ENCODE measurements at places on chromosomes 12 and 14. TPM values are rescaled to one million over a fixed set of nuclear protein-coding genes. Genes with fewer than 3 reads are reported as not detected.

PPP4R4 gene
- 6.7 TPM for total RNA-seq

NOVA1 gene
- total RNA-seq: 0.16 TPM

RPS6KA5 gene
- total RNA-seq: 35.4 TPM

RPS6KL1 gene
- 1.9 TPM for total RNA-seq

KLHDC2 gene
- 79.2 TPM for total RNA-seq

CCDC175 gene
- total RNA-seq: 0.39 TPM

SLIRP gene
- total RNA-seq: 43.9 TPM

NTS gene
- not detected for total RNA-seq

MFAP5 gene
- total RNA-seq: not detected

OR6C2 gene
- total RNA-seq: not detected

PROX2 gene
- total RNA-seq: not detected

OR6C75 gene
- not detected for total RNA-seq

FAM186B gene
- total RNA-seq: 0.39 TPM

- DNase-seq: no peak
These were observed 162.2 kb upstream of the EGLN3 start for GRCh38 chr14:34113005-34113511.

DNA sequence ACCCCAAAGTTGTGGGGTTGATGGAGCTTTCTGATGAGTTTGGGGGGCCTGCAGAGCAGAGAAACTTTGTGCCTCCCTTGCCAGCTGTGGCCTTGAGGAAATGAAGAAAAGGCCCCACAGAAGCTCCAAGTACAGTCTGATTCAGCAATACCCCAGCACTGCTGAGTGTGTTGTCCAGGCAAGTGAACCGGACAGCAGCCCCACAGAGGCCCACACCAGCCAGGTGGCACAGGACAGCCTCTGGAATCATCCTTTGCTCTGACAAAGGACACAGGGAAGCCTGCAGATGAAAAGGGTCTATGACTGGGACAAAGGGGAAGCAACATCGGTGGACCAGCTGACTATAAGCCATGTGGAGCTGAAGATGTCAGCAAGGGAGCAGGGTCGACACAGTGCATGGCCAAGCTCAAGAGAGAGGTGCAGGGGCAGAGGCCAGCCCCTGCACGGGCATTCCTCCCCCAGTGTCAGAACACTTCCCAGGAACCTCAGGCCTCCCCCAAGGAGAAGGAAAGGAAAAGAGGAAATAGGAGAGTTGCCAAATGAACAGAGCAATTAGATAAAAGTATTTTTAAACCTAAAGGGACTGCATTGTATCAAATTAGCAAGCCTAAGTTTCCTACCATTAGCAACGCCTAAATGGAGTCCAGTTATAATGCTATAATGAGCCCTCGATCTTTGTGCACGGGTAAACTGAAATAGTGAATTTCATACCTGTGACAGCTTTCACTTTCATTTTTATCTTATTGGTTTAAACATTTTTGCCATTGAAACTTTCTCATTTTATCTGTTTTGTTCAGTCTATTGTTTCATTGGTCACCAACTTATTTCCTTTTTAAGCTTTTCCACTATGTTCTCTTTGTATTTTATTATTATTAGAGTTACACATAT, 46.3 kb upstream of the PTGDR start:
- DNase-seq: no peak

- no peak for DNase-seq
These were observed 7.8 kb downstream of the P2RX4 start for GRCh38 chr12:121217761-121218160.

DNA sequence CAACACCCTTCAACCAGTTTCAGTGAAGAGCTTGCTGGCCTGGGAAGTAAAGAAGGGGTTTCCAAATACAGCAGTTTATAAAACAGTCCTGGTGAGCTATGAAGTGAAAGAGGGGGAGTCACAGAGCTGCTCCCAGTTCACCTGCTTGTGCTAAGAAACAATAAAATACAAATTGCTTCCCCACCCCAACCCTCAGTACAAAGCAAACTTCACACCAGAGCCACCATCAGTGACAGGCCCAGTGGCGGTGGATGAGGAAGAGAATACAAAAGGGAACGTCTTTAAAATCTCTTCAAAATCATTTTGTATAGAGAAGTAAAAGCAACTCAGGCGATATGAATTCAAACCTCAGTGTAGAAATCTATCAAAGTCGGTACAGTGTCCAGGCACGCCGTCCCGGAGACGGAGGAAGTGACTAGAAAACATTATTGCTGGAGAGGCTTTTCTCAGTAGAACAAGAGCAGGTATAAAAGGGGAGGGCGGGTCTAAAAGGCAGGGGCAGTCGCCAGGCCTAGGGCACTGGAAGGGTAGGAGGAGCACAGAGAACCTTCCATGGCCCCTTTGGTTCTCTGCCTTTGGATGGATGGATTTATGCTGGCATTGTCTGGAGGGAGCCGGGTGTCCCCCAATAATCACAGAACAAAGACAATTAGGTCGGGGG, 10.5 kb upstream of the RPLP0 start:
- no peak for DNase-seq

DNA sequence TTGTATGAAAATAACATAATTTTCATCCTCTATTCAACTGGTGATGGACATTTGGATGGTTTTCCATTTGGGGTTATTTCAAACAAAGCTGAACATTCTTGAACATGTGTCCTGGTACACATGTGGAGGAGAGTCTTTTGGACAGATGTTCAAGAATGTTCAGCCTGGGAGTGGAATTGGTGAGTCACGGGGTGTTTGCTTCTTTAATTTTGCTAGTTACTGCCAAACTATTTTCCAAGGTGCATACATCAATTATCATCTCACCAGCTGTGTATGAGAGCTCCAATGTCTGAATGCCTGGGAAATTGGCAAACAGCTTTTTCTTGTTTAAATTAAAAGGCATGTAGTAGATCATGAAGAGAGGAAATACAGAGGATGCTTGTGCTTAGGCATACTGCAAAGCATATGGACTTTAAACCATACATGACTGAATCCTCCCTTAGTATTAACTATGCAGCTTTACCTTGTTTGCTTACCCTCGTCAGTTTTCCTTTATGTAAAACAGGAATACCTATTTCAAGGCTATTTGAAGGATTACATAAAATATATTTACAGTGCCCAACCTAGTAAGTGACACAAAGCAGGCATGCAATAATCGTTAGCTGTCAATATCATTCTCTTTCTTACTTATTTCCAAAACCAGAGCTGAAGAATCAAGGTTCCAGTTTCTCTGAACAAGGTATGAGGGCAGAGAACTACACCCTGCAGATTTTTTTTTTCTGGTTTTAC, 152.1 kb downstream of the ITPR2 start:
- DNase-seq: no peak

- no peak for DNase-seq
These were observed 32.9 kb upstream of the SPTLC2 start for GRCh38 chr14:77649326-77649725.

DNA sequence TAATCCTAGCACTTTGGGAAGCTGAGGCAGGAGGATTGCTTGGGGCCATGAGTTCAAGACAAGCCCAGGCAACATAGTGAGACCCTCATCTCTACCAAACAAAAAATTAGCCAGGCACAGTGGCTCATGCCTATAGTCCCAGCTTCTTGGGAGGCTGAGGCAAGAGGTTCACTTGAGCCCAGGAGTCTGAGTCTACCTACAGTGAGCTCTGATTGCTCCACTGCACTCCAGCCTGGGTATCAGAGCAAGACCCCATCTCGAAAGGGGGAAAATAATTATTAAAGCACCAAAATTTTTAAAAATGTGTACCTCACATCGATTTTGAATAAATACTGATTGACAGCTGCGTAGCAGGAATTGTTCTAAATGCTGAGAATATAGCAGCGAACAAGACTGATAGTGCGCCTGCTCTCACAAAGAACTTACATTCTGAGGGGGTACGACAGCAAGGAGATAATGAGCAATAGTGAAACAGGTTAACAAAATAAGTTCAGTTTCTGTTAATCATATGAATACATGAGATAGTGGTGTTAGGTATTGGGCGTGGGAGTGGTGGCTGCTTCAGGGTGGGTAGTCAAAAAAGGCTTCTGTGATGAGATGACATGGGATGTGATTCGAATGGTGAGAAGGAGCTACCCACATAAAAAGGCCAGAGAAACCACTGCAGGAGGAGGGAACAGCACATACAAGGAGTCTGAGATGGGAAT, 19.6 kb downstream of the HCFC2 start:
- DNase-seq: no peak

GRCh38 chr12:47820631-47821345, 1.1 kb upstream of the HDAC7 start:
- no peak for DNase-seq

GRCh38 chr12:29863665-29864064, 79.9 kb upstream of the TMTC1 start:
- DNase-seq: no peak

- DNase-seq: no peak
These were observed 123.9 kb upstream of the FOXN3 start for GRCh38 chr14:89540830-89541470.

DNA sequence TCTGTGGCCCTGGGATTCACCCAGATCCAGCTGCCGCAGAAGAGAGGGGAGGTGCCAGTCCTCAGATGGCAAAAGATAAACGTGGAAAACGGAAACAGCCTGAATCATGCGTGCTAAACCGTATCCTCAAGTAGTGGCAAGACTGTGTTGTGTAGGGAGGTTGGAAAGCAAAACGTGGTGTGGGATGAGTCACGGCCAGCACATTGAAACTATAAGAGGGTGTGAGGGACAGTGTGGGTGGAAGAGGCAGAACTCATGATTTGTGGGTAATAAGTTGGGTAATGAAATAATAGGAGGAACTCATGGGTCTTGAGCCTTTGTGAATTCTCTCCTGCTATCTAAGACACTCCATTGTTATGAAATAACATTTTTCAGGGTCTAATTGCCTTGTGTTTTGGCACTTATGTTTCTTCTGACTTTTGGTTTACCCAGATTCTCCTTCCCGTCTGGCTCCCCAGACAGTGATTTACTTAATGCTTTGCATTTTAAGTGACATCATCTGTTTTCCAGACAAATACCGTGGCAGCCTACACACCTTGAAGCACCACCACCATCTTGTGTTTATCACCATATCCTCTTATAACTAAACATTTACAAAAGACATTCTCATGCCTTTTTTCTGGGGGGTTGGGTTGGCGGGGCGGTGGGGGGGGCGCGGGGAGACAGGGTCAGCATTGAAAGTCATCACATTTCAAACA, 62.3 kb upstream of the PTCSC3 start:
- no peak for DNase-seq

GRCh38 chr12:97275728-97276590, 186.6 kb upstream of the RMST start:
- no peak for DNase-seq

- DNase-seq: no peak
These were observed 72.3 kb downstream of the ACADS start for GRCh38 chr12:120797677-120798642.

GRCh38 chr12:3313066-3313465, 177.9 kb upstream of the PRMT8 start:
- no peak for DNase-seq

GRCh38 chr12:119134284-119135072, 44.3 kb upstream of the HSPB8 start:
- DNase-seq: no peak

GRCh38 chr12:9134981-9135628, 19.4 kb upstream of the A2M start:
- DNase-seq: no peak

- DNase-seq: no peak
These were observed 99.6 kb downstream of the SSPN start for GRCh38 chr12:26295001-26295400.

DNA sequence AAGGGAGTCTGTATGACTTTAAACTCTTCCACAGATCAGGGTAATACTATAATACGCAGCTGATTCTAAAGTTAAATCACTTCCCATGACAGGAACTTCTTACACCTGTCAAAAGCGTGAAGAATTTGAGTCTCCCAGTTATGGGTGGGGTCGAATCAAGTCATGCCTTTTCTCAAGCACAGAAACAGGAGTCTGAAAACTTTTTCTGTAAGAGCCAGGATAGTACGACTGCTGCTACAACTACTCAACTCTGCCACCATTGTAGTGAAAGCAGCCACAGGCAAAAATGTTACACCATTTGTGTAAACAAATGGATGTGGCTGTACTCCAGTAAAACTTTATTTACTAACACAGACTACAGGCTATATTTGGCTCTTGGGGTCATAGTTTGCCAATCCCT, 90.3 kb downstream of the DUSP6 start:
- no peak for DNase-seq

GRCh38 chr12:29990971-29991370, 207.2 kb upstream of the TMTC1 start:
- no peak for DNase-seq

DNA sequence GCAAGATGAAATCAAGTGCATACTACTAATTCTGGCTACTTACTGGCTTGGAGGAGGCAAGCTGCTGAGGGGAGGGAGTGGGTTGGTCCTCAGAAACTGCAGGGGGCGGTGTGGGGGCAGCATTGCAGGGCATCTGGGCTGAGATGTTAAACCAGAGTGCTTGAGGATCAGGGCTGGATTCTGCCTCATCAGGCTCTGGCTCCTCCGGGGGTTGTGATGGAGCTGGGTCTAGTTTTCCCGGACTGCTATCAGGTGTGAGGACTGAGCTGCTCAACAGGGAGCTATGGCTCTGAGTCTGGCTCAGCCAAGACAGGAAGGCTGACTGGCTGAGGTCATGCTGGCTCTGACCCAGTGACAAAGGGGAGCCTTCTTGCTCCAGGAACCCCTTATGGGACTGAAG, 28.6 kb downstream of the BAZ2A start:
- DNase-seq: no peak

GRCh38 chr12:120316798-120317223, 10.8 kb downstream of the PLA2G1B start:
- no peak for DNase-seq

GRCh38 chr14:93716746-93717667, 71.3 kb downstream of the PRIMA1 start:
- no peak for DNase-seq

DNA sequence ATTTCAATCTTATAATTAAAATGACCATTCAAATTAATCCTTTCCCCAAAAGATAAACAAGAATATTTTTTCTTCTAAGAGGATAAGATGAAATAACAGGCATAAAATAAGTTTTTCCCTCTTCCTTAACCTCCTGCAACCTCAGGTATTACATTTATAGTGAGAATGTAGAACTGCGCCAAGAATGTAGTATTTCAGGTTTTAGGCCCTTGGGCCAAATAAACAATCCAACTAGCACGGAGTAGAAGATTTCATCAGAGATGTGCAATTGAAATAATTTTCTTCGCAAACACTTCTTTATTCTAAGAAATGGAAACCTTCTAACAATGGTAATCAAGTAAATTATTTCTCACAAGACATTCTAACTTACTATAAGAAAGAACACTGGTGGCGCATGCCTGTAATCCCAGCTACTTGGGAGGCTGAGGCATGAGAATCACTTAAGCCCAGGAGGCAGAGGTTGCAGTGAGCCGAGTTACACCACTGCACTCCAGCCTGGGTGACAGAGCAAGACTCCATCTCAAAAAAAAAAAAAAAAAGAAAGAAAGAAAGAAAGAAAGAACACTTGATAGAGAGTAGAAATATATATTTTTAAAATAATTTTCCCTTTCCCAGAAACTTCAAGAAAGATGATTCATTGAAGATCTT, 100.8 kb downstream of the TAOK3 start:
- DNase-seq: no peak

GRCh38 chr14:73286598-73286997, 49.3 kb downstream of the PAPLN start:
- DNase-seq: no peak

- DNase-seq: no peak
These were observed 442 bp downstream of the FLVCR2 start for GRCh38 chr14:75578786-75579337.

GRCh38 chr12:101866615-101867373, 10.6 kb upstream of the DRAM1 start:
- no peak for DNase-seq

GRCh38 chr14:64508215-64508776, 3.7 kb downstream of the ZBTB1 start:
- DNase-seq: no peak

- DNase-seq: no peak
These were observed 113.6 kb downstream of the GALC start for GRCh38 chr14:87879389-87879788.

Measured in T-helper 17 cell (primary cell).